ENCODE measurements at places on chromosomes 6 and 20. TPM values are rescaled to one million over a fixed set of nuclear protein-coding genes. Genes with fewer than 3 reads are reported as not detected.

DNA sequence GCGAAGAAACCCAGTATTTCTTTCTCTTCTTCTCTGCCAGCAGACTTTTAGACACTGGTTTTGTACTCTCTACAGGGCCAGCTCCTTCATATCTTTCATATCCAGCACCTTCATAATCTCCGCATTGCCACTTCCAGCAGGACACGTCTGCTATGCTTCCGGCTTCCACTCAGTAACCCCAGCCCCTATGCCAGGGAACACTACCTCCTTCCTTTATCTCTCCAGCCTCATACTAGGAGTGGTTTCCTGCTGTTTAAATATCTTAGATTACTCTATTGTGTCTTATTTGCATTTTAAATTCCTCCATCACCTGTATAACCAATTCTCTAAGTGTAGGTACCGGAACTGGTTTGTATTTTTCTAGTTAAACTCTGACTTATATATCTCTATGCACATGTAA is 667.8 kb upstream of the ID4 start:
- DNase-seq, result no peak

DNA sequence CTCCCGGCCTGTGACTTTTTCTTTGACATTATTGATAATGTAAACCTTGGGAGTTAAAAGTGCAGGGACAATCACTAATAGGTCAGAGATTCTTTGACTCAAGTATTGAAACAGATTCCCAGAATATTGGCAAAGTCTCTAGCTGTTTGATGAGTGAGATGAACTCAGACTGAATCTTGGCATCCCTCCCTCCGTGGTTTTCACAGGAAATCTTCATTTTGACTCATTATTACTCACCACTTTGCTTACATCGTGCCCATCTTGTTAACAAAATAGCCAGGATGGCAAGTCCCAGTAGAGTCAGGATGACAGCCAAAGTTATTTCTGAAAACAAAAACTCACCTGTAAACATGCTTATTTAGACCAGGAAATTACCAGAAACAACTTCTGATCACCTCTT is 2.0 kb downstream of the TSBP1 start:
- peak; percentile 94 for DNase-seq

GRCh38 chr20:12570371-12570770 is 438.4 kb upstream of the SPTLC3 start:
- DNase-seq, result no peak

GRCh38 chr6:52640916-52641315 is 30.0 kb upstream of the TMEM14A start:
- DNase-seq, result no peak

DNA sequence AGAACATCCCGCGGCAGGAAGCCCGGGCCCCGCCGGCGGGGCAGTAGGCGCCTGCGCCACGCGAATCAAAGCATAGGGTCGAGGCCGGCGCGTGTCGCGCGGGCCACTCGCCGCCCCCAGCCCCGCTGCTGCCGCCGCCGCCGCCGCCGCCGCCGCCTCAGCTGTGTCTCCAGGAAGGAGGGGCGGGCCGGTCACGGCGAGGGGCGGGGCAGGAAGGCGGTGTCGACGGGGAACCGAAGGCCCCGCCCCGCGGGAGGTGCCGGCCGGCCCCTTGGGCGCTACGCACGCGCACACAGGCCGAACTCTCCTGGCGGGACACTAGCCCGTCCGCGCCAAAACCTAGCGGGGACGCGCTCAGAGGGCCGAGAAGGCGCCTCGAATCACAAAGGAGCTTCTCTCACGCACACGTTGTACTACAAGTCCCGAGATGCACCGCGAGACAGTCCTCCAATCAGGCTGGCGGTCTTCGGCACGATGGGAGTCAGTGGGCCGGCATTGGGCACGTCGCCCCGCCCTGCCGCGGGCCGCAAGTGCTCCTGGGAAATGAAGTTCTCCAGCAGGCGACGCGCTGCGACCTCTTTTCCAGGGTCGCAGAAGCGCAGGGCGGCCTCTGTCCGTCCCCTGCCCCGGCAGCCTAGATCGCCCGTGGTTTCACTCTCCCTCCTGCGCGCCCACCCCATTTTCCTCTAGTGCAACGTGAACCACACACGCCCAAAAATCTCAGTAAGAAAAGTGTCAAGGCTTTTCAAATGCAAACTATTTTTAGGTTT is at the start of gene RALGAPA2:
Gene RALGAPA2 (minus strand): TSS at position 171 of the 770 bp plus-strand sequence. CDS start 164 bp downstream, at position 7.
- DNase-seq, result peak; percentile 99

- peak; percentile 4 for DNase-seq
These were observed 40.2 kb downstream of the PIGU start for GRCh38 chr20:34636648-34637047.

GRCh38 chr6:20706238-20706938 is 172.1 kb downstream of the CDKAL1 start:
- peak; percentile 20 for DNase-seq

DNA sequence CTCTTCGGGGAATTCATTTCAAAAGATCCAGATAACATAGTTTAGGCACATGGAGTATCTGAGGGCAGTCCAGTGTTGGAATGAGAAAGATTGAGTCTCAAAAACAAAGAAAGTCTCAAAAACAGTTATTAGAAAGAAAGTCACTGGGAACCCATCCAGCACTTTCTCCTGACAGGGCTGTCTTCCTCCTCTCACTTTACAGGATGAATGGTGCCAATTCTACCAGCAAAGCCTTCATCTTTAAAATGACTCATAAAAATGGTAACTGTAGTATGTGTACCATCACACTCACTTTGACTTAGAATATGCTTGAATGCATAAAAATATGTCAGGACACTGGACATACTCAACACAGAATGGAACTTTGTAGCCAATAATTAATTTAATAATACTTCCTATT is 71.3 kb downstream of the SLC22A3 start:
- no peak for DNase-seq

The SLC2A10 gene
- total RNA-seq, result 48.0 TPM

DNA sequence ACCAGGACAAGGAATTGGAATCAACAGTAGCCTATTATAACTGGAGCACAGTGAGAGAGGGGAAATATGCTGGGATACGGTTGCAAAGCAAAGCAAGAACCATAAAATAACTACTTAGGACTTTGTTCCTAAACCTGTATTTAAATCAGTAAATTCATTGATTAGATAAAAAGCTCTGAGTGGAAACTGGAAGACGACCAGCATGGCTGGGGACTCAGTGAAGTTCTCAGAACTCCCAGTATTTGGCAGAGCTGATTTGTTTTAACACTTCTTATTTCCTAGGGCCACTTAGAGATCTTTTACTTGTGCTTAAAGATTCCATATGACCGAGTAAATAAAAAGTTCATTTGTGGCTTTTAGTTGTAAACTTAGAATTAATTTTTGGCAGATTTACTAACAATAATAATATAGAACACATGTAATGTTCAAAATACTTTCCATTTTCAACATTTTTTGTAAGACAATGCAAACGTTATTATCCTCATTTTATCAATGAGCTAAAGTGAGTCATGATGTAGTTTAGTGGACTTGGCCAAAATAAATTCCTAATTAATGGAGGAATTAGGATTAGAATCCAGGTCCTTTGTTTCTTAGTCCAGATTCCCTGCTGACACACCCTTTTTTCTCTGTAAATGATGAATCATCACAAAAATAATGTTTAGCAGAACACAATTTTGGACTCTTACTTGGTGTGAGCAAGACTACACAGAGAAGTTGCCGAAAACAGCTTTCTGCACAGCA is 392.9 kb downstream of the GJA1 start:
- peak; percentile 60 for DNase-seq

The CRISP2 gene
- total RNA-seq, result not detected

All from GM23248 (cell line).